ENCODE measurements at places on chromosomes 2 and 18. TPM values are rescaled to one million over a fixed set of nuclear protein-coding genes. Genes with fewer than 3 reads are reported as not detected.

- DNase-seq = no peak
These were observed 196.0 kb downstream of the PAX3 start for GRCh38 chr2:222102575-222103349.

DNA sequence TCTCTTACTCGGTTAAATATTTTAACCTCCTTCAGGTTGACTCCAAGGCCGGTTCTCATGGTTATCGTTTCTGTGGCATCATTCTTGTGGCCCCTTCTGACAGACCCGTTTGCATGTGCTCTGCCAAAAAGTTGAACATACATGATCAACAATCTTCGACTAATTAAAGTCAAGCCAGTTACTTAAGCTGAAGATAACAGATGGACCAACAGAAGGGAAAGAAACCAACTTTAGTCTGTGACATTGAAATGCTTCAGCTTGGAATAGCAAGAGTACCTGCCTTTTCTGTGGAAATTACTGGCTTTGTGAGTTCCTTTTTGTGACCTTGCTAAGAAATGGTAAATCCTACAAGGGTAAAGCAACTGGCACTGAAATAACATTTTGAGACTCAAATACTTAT lies 1429.1 kb downstream of the LRP1B start:
- DNase-seq = no peak

GRCh38 chr2:154532763-154533162 lies 165.7 kb upstream of the KCNJ3 start:
- no peak for DNase-seq

DNA sequence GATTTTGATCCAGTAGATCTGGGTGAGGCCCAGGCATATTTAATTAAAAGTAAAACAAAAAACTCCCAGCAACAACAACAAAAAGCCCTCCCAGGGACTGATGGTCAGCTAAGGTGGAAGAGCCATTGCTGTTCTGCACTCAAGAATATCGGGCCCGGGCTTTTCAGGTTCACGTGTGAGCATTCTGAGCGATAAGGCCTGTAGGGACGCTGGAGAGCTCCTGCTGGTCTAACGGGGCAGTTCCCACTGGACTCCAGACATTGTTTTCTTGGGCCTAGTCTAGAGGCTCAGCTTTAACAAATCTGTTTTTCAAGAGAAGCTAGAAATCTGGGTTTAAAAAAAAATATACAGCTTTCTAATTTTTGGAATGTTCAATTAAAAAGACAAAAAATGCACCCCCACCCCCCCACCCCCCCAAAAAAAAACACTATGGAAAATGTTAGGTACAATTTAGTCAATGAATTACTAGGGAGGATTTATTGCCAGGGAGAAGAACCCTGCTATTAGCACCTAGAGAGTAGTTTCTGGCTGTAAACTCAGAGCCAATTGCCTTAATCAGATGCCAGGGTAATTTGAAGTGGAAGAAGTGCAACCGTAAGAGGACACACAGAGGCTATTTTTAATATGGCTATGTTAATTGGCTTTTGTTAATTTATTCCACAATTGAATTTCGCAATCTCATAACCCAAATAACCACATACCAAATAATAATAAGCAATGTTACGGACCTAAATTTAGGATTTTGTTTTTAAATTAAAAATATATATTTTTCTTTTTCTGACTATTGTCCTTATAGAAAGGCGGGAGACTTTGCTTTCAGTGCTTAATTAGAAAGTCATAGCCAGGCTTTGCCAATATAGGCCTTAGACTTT lies 78.9 kb downstream of the MAP4K4 start:
- DNase-seq = no peak

GRCh38 chr18:10029711-10030110 lies 115.9 kb downstream of the VAPA start:
- DNase-seq = no peak

Gene PRLH
- not detected for total RNA-seq

- DNase-seq = no peak
These were observed 14.9 kb downstream of the LRPPRC start for GRCh38 chr2:43980902-43981301.

Gene POTEI
- not detected for total RNA-seq

Gene CYP26B1
- total RNA-seq = 4.5 TPM

Gene REG1B
- total RNA-seq = not detected

DNA sequence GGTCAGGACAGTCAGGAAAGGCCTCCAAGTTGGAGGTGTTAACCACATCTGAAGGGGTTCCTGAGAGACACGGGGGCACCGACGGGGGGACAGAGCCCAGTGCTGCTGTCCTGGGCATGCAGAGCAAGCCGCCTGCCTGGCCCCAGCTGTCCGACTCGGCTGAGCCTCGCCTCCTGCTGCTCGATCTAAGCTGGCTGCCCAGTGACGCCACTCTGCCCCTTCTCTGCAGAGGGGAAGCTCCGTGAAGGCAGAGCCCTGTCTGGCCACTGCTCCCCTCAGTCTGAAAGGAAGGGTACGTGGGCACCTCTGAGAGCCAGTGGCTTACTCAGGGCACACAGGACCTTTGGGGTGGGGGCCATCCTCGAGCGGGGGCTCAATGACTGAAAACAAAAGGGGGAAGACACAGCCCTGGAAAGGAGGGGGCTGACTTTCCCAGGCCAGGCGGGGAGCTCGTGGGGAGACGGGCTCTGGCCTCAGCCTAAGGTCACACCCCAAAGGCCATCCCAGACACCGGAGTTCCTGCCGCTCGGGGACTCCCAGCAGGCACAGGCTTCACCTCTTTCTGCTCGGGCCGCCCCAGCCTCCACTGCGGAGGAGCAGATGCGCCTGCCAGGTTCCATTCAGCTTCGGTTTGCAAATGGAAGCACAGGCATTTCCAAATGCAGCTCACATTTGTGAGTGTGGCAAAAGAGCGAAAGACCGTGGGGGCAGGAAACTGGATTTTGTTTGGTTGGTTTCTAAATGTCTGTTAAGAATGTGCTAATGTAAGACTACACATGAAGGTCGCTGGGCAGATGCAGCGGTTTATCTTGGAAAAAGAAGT lies 136.9 kb downstream of the HDAC4 start:
- peak; percentile 57 for DNase-seq

Gene CROCC2
- not detected for total RNA-seq

Gene IL1A
- total RNA-seq = not detected

- no peak for DNase-seq
These were observed 16.6 kb downstream of the SERTAD2 start for GRCh38 chr2:64637000-64637635.

All from psoas muscle (tissue), 8 donors.